ENCODE measurements at places on chromosomes 1 and 21.

- DNase-seq = no peak
Observed at GRCh38 chr1:198556971-198557370, 16.5 kb upstream of the ATP6V1G3 start.

DNA sequence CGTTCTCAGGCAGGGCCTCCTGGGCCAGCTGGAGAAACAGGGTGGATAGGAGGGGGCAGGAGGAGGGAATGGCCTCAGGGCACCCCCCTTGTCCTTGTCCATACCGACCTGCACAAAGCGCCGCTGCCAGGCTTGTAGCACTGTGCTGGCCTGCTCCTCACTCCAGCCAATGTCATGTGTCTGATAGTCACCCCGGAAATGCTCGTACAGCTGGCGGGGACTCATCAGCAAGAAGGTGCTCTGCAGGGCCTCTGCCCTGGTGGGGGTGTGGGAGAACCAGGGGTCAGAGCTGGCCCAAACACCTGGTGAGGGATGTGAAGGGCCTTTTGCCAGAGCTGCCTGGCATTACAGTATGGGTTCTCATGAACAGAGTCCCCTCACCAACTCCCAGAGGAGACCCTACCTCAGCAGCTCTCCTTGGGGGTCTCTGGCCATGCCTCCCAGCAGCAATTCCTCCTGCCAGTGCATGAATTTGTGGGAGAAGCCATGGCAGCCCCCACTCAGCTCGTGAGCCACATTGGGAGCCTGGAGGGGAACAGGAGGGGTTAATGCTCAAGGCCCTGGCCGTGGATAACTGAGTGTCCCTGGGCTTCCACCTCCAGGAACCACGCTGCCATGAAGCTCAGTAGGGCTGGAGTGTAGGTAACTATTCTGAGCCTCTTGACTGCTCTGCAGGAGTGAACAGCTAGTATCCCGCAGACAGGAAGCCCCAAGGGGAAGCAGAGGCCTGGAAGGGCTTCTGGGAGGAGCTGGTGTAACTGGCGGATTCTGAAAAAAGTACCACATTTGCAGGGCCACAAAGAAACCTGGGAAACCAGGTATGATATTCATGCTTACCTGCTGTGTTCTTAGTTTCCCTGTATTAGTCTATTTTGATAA lies 13.3 kb downstream of the PTCH2 start:
- DNase-seq = no peak

GRCh38 chr1:185846672-185847444 lies 112.7 kb downstream of the HMCN1 start:
- no peak for DNase-seq

- no peak for DNase-seq
Observed at GRCh38 chr1:119731741-119732430, 20.2 kb downstream of the PHGDH start.

- DNase-seq = no peak
Observed at GRCh38 chr1:26161415-26162219, 2.7 kb downstream of the FAM110D start.

- DNase-seq = no peak
Observed at GRCh38 chr21:20639026-20639425, 359.2 kb upstream of the NCAM2 start.

- no peak for DNase-seq
Observed at GRCh38 chr1:12521096-12521495, 96.9 kb downstream of the DHRS3 start.

DNA sequence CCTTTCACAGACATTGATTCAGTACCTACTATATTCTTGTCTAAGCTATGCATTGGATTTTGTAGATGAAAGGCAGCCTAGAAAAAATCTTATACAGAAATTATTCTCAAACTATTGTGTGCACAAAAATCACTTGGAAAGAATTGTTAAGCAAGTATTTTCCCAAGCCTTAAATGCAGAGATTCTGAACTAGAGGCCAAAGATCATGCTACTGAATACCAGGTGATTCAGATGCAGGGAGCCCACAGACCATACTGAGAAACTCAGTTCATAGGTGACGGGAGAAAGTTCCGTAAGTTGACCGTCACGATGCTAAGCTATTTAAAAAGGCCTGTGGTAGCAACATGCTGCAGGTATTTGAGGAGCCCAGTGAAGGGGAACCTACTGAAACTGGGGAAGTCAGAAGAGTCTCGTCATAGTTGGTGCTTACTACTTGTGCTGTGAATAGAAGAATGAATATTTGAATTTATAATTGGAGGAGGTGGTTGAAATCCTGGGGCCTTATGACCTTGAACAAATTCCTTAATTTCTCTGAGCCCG lies 150.8 kb downstream of the NFIA start:
- no peak for DNase-seq

DNA sequence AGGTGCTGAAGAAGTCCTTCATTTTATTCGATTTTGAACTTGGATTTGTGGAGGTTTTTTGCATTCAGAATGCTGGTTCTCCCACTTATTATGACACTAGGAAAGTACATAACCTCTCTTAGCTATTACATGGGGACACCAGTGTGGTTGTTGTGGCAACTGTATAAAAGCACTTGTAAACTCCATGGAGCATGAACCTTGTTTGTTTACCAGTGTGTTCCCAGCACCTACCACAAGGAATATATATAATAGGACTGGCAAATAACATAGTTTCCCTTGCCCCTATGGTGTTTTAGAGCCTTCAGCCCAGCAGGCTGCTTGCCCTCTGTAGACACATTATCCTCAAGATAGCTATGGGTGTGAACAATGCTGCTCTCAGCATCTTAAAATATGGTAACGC lies 43.1 kb downstream of the RASSF5 start:
- no peak for DNase-seq

- DNase-seq = no peak
Observed at GRCh38 chr1:197083474-197083873, 16.4 kb upstream of the F13B start.

DNA sequence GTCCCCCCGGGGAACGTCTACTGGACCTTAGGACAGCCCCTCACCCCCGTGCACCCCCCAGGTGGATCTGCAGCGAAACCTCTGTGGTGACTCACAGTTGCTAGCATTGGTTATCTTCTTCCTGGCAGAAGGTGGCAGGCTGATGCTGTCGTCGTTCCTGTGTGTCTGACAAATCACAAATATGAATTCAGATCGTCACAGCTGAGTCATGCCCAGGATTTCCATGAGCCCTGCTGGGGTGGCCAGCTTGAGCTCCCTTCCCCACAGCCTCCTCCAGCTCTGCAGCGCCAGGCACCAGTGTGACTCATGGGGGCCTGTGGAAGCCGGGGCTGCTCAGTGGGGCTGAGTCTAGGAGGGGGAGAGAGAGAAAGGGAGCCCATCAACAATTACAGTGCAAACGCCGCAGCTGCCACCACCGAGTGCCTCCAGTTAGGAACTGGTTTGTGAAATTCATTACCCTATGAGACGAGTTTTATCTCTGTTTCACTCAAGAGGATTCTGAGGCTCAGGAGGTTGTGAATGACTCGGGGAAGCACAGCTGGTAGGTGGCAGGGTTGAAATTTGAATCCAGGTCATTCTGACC lies 197.9 kb downstream of the DYRK1A start:
- no peak for DNase-seq

- no peak for DNase-seq
Observed at GRCh38 chr1:175220853-175221556, 28.4 kb upstream of the KIAA0040 start.

DNA sequence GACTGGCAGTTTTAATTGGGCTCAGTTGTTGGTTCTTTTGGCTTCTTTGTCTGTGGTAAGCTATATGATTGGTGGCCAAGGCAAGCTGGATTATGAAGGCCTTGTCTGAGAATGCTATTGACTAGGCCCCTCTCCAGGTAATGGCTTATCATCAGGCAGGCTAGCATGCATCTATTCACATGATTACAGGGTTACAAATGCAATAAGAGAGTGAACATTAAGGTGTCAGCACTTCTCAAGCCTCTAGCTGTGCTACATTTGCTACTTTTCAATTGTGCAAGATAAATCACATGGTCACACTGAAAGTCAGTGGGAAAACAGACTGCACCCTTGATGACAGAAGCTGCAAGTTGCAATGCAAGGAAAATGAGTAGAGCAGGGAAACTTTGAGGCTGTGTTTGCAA lies 550.9 kb upstream of the TMPRSS15 start:
- DNase-seq = no peak

DNA sequence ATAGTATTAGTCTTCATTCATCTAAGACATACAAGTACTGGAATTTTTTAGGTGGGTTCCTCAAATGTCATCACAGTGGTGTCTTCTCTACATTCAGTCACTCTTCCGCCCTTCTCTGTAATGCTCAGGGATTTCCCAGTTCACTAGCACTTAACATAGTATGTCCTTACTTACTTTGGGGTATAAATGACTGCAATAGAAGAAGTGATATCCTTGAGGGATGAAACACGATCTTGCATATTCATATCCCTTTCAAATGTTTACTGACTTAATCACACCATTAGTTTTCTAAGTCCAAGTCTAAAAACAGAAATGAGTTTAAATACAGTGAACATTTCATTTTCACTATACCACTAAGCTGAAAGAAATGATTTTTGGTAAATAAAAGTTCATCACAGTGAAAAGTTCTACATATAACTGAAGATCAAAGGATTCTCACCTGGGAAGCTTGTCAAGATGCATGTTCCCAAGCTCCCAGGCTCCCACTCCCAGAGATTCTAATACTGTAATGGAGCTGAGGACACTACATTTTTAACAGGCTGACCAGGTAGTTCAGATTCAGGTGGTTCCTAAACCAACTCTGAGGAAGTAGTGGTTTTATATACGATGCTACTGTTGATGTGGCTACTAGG lies 29.7 kb downstream of the MRPL39 start:
- DNase-seq = no peak

DNA sequence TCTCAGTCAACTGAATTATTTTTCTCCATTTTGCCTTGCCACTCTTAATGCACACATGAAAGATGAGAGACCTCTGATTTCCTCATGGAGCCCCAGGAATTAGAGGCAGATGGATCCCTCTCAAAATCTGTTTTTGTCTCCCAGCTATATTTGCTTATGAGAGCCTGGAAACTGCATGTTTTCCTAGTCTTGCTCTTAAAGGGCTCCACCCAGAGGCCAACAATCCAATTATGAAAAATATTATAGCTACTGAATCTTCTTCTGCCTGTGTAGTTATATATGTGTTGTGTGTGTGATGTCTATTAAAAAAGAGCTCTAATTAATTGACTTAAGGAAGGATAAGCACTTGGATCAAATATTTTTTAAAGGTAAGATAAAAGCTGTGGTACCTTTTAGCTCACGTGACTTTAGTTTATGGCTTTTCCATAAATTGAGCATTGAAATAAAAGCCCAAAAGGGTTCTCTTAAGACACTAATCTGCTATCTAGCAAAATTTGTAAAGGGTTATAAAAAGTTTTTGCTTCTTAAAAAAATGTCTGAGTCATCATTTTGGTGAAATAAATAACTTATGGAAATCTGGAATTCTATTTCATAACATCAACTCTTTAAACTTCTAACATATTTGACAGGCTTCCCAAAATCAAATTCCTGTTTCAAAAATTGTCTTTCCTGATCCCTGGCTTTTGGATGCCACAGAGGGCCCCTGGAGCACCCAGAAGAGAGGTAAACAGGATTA lies 31.2 kb upstream of the TSPEAR start:
- no peak for DNase-seq

DNA sequence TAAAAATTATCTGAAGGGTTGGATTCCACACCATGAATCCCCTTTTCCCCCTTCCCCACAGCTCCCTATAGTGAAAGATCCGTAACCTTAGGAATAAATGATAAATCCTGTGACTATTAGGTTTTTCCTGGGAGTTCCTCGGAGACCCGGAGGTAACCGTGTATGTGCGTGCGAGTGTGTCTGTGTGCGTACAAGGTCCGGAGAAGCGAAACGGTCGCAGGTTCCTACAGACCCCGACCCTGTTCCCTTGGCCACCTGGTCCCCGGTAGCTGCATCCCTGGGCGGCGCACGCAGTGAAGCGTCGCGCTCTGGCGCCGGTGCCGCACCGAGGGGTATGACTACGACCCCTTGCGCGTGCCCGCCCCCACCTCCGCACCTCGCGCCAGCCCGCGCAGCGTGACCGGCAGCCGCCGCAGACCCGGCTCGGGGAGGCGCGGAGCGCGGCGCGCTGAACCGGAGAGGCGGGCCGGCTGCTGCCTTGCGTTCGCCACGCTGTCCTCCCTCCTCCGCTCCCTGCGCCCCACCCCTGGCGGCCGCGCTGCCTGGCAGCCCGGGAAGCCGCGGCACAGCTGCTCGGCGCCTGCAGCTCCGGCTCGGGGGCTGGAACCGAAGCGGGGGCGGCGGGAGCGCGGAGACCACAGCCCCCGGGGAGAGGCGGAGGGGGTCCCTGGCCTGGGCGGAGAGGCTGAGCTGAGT lies at the start of gene AK5:
Gene AK5 (plus strand): TSS at position 529 of the 696 bp plus-strand sequence. CDS start 295 bp downstream, outside the sequence.
- peak; percentile 40 for DNase-seq

DNA sequence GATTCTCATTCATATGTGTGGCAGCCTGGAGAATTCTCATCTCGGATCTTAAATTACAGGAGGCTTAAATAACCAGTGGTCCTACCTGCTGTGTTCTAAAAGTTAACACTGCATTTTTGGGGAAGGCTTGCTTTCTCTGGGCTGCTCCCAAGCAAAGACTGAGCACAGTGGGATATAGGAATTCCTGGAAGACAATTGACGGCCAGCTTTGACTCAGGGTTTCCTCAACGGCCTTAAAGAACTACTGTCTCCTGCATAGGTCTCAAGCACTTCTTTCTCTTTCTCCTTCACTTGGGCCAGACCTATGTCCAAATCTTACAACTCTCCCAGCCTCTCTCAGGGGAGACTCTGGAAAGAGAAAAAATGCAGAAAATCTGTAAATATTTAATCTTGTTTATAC lies 1.0 kb upstream of the KRTAP13-3 start:
- DNase-seq = no peak

DNA sequence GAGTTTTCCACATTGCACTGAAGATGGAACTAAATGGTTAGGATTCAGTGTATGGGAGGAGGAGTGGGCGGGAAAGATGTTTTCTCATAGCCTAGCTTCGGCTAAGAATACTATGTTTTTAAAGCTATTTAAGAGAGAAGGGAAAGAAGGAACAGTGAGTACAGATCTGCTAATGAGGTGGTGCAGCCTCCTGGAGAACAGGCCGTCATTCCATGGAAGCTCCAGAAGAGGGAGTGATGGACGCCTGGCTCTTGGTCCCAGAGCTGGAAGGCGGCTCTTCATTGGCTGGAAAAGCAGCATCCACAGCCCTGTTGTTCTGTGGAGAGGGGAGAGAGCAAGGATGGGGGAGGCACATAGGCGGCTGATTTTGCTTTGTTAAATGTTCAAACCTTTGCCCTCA lies 6.9 kb downstream of the CAMK1G start:
- DNase-seq = no peak
